ENCODE measurements at places on chromosomes 13 and 19. TPM values are rescaled to one million over a fixed set of nuclear protein-coding genes. Genes with fewer than 3 reads are reported as not detected.

UBE2L5 gene
- total RNA-seq = not detected

CEACAM1 gene
- not detected for total RNA-seq

PSPN gene
- 0.41 TPM for total RNA-seq

DKKL1 gene
- total RNA-seq = 0.18 TPM

COX7A1 gene
- 17.0 TPM for total RNA-seq

SIGLEC8 gene
- not detected for total RNA-seq

RASIP1 gene
- total RNA-seq = 0.16 TPM

Measured in fibroblast of the aortic adventitia (primary cell).